ENCODE measurements at places on chromosomes 4 and X.
A peak's percentile ranks its signal among the peaks of the same experiment; 100 is the strongest.

GRCh38 chr4:25433966-25434827 lies 57.1 kb downstream of the ANAPC4 start:
- DNase-seq, result no peak

DNA sequence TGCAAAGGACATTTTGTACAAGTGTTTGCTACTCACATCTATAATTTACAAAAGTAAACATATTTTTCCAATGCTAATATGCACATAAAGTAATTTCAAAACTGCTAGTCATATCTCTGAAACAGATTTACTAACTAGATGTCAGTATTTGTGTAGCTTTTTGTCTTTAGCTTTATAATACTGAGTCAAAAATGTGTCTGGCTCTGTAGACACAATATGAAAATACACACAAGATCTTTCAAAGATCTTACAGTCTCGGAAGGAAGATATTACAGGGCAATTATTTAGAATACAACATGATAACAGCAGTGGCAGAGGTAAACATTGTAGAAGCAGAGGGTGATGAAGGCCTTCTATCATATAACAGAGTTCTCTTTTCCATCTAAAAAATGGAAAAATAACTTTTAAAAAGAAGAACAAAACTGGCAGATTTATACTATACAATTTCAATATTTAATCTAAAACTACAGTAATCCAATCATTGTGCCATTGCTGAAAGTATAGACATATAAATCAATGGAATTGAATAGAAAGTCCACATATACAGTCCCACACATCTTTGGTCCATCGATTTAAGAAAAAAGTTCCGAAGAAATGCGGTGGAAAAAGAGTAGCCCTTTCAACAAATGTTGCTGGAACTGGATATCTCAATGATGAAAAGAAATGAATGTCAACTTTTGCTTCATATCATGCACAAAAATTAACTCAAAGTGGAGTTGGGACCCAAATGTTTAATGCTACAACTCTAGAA lies 29.4 kb downstream of the ARAP2 start:
- no peak for DNase-seq

DNA sequence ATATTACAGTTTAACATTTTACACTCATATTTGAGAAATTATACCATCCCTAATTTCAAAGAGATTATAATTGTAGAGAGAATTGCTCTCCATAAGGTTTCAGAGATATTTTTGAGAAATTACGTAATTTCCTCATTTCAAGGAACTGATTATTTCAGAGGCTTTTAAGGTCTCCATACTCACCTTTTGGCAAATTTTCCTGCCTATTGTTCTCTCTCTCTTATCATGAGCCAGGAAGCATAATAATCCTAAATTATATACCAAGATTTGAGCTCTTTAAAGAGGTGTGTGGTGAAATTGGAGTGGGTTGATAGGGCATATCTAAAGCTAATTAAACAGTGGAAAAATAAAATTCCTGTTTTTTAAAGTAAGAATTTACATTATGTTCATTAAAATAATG lies 248.9 kb upstream of the FTHL17 start:
- DNase-seq, result no peak

DNA sequence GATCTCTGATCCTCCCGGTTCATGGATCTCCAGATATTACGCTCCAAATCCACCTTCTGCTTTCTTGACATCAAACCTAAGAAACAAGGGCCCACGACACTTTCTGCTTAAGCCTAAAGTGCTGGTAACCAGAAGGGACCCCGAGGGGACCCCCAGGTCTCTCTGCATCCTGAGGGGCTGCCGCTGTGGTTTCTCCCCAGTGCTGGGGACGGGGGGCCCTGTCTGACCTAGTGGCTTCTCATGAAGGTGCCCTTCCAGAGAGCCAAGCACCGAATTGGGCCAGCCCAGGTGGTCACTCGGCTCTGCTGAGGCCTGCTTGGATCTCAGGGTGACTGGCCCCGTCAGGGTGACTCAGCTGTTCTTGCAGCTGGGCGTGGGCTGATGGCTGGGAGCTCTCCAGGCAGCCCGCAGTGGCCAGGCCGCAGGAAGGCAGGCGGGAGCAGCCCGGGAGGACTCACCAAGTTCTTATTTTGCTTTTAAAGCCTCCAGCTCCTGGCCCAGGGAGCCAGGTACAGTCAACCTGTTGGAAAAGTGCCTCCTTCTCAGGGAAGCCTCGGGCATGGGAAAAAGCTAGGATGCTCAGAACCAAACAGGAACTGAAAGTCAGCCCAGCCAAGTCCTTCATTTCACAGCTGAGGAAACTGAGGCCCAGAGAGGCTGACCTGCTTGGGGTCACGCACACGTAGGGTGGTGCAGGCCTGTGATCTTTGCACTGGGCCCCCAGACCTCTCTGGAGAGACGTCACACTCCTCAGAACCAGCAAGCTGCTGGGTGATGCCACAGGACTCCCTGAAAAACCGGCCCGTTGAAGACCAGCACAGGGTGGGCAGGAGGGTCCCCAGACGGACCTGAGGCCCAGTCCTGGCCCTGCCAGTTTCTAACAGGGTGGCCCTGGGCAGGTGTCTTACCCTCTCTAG lies 16.7 kb downstream of the BLOC1S4 start:
- peak; percentile 88 for DNase-seq

- DNase-seq, result no peak
Observed at GRCh38 chr4:3470244-3471097, 7.4 kb downstream of the DOK7 start.

DNA sequence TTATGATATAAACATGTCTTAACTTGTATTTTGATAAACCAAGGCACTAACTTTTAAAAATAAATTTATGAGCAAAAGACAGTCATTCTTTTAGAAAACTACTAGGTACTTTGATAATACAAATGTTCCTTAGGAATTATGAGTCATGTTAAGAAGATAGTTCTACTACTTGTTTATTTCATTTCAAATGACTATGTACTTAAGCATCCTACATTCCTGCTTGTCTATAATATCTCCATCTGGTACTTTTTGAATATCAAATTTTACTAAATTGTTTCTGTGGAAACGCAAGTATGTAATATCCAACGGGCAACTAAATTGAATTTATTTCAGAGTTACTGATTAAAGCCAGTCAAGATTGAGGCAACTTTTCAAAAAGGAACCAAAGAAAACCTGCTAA lies 61.8 kb downstream of the CAMK2D start:
- no peak for DNase-seq

- DNase-seq, result no peak
Observed at GRCh38 chr4:152747444-152747843, 32.1 kb downstream of the TIGD4 start.

- DNase-seq, result no peak
Observed at GRCh38 chr4:763191-763810, 57.7 kb downstream of the PCGF3 start.

Data from islet precursor cell (in vitro differentiated cells).